Erythroblast (primary cell): ENCODE measurements at places on chromosomes 12 and 14.
A peak's percentile ranks its signal among the peaks of the same experiment; 100 is the strongest.

- DNase-seq: no peak
Observed at GRCh38 chr14:91021991-91022621, 38.3 kb downstream of the RPS6KA5 start.

GRCh38 chr14:68506021-68506644 lies 286.7 kb downstream of the ZFP36L1 start:
- DNase-seq: no peak

GRCh38 chr12:110778833-110779577 lies 36.3 kb upstream of the PPP1CC start:
- DNase-seq: no peak

GRCh38 chr12:63068857-63069442 lies 82.1 kb downstream of the AVPR1A start:
- DNase-seq: peak; percentile 77

GRCh38 chr14:36553656-36554260 lies 28.7 kb downstream of the NKX2-8 start:
- DNase-seq: peak; percentile 47
